Choroid plexus epithelial cell (primary cell): ENCODE measurements at places on chromosomes 2 and 18.
A peak's percentile ranks its signal among the peaks of the same experiment; 100 is the strongest.

- DNase-seq = peak; percentile 64
Observed at GRCh38 chr2:65636813-65637483, 204.5 kb upstream of the SPRED2 start.

GRCh38 chr2:831225-831536, 119.5 kb upstream of the SNTG2 start:
- no peak for DNase-seq

- DNase-seq = no peak
Observed at GRCh38 chr18:57273194-57273593, 79.2 kb upstream of the ST8SIA3 start.

DNA sequence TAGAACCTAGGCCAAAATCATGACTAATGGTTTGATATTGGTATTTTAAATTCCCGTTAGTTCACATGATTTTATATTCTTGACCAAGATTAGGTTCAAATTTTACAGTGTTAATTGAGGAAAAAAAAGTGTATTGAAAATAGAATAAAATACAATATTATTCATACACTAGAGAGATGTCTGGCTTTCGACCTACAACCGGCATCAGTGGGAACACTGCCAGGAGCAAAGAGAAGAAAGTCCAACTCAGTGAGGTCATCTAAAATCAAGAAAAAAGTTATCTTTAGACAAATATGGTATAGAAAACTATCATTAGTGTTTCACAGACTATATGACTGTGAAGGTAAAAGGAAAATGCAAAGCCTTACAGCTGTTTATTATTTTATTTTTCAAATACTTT, 81.5 kb downstream of the PIGN start:
- DNase-seq = peak; percentile 69

- DNase-seq = no peak
Observed at GRCh38 chr2:220446106-220446712, 818.8 kb downstream of the SLC4A3 start.

DNA sequence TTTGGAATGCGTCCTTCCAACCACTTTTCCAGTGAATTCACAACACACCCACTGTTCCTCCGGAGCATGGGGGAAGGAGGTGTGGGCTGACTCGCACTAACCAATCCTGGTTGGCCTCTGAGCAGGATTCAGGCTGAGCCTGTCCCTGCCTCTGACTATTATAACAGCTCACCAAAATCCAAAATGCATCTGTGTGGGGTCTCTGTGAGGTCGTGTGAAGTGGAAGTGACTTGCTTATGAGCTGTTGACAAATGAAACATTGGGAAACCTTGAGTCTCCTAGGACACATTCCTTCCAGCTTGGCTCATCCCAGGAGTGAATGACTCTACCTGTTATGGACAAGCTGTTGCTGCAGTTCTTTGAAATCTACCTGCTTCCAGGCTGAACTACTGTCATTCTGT, 1.5 kb downstream of the CIDEA start:
- DNase-seq = no peak

DNA sequence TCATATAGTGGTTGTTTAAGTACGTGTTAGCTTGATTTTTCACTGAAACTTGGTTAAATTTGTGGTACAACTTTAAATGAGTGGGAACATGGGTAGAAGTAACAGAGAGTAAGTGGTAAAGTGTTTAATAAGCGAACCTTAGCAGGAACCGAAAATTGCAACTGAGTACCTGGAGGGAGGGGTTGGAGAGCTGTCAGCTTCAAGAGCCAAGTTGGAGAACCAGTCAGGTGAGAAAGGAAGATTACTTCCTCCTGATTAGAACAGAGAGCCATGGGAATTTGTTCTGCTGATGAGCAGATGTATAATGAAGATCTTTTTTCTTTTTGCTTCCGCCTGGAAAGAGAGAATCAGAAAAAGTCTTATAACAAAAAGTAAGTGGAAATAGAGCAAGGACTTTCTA, 158.4 kb upstream of the CDH7 start:
- no peak for DNase-seq

GRCh38 chr2:236479814-236480213, 89.8 kb upstream of the ACKR3 start:
- DNase-seq = no peak

DNA sequence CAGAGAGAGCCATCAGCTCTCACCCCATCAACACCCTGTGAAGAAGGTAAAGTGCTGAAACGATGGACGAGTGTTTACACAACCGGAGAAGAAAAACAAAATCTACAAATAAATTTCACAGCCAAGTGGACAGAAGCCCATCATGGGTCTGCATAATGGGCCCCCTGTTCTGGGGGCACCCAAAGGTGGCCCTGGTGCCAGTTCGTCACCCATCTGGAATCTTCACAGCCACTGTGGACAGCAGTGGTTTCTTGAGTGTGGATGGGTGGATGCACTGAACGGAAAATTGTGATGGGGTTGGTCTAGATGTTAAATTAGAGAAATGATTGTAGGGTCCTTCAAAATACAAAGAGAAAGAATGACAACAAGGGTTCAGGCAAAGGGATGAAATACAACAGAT, 38.8 kb downstream of the ANKMY1 start:
- no peak for DNase-seq

DNA sequence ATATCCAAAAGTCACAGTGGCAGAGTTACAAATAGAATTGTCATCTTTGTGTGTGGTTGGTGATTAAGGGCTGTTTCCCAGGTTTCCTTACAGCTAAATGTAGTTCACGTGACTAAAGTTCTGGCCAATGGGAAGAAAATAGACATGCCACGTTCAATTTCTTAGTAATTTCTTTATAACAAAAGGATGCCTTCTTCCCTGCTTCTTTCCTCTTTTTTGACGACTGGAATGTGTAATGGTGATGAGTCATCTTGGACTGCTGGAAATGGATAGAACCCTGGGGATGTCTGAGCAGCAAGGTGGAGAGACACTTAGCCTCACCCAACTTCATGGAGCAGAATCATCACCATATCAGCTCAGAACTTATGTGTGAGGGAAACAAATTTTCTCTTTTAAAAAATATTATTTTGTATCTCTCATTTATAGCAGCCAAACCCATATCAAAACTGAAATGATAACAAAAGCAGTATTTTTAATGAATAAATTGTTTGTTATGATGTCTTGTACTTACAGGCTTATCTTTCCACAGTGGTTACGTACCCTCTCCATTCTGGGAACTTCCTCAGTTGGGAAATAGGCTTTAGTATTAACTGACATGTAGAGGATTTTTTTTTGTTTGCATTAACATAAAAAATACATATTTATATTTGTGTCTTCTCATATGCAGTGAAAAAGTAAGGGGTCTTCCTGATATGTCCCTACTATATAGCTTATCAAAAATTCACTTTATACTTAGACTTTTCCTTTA, 91.1 kb upstream of the CDH2 start:
- DNase-seq = peak; percentile 33

DNA sequence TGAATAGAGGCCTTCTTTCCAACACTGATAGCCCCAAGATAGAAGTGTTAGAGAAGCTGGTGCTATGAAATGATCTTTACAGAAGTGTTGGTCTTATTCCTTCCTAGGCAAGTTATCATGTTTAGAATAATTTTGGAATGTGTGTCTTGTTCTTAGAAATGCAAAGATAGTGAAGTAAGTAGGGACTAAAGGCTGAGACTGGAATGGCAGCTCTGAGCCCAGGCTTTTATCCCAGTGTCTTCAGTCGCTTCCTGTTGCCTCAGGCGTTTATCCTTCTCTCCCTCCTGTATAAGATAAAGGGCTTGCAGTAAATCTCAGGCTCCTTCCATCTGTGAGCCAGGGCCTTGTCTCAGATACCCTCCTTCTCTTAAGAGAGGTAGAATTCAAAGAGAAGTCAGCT, 218.1 kb downstream of the TPGS2 start:
- no peak for DNase-seq

- DNase-seq = no peak
Observed at GRCh38 chr2:51368250-51368649, 336.3 kb upstream of the NRXN1 start.

DNA sequence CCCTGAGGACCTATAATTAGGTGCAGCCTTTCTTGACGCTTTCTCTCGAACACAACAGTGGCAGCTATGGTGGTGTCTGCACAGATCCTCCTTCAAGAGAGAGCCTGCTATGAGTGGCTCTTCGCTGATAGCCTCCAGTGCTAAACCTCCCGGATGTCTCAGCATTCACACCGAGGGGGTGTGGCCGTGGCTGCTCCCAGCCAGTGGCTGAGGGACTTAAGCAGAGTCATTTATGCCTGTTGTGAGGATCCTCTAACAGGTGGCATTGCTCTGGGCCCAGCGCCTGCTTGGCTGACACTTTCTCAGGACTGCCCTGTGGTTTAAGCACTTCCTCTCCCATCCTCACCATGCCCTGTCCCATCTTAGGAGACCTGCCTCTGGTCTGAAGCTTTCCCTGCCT, 592.0 kb upstream of the LRRTM1 start:
- DNase-seq = no peak
